ENCODE measurements at places on chromosomes 2 and 18.

GRCh38 chr2:121080013-121080772 is 204.8 kb downstream of the TFCP2L1 start:
- DNase-seq = no peak

DNA sequence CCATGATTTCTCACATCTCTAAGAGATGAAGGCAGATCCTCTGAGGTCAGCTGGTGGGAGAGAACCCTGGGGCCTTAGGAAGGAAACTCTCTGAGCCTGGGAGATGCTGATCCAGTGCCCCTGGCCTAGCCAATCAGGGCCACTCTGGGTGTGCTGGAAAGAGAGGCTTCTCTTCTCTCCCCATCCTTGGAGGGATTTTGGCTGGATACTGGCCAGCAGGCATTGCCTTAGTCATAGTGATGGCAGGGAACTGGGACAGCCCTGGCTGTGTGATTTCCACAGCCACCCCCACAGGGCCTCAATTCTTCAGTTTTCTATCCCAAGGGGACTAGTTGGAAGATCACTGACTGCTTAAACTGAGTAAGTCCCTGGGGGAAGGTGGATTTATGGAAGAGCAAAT is 26.6 kb upstream of the PLB1 start:
- DNase-seq = no peak

- DNase-seq = no peak
These were observed 59.0 kb downstream of the CCDC68 start for GRCh38 chr18:54900290-54900689.

- DNase-seq = no peak
These were observed 1.1 kb downstream of the AGFG1 start for GRCh38 chr2:227473122-227473461.

GRCh38 chr2:166057370-166058164 is 70.3 kb downstream of the SCN1A start:
- no peak for DNase-seq

DNA sequence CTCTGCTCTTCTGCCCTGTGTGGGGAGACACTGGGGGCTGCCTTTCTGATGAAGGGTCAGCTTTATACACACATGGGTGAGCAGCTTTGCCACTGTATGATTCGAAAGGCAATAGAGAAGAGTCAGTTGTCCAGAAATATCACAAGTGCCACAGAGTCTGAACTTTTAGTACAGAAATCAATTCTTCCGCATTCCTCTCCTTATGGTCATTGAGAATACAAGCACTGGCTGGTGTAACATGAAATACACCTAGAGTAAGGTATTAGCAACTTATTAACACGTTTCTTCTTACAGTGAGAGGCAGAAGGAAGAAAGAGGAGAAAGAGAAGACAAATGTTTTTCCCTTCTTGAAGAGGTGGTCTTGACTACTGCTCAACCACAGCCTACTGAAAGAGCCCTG is 579.2 kb downstream of the ZEB2 start:
- DNase-seq = no peak

DNA sequence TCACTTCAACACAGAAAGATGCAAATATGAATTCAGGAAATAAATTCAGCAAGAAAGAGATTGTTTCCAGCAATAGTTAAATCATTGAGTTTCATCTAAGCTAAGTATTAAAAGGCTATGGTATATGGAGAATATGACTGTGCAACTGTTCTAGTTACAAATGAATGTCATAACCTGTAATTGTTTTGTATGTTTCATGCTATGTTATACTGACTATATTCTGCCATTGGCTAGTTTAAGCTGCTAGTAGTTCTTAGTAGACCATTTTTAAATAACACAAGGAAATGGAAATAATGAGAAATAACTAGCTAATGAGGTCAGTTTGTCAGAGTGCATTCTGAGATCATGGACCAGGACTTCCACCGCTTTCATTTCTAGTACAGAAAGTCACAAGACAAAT is 1154.9 kb upstream of the TMEFF2 start:
- no peak for DNase-seq

GRCh38 chr18:29512203-29512602 is 1335.3 kb upstream of the CDH2 start:
- DNase-seq = no peak

DNA sequence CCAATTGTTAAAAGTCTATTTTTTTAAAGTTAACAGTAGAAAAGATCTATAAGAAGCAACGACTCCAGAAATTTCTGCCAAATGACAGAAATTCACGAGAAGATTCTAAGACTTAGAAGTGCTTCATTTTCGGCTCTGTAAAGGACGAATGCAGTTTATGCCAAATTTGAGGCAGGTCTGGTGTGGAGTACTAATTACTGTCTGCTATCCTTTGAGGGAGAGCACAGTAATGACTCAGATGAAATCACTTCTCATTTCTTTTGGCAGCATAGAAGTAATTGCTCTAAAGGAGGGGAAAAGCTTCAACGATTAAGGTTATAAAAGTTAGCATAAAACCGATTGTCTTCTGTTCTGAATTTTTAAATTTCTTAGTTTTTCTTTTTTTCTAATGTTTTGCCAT is 11.4 kb downstream of the G6PC2 start:
- DNase-seq = no peak

DNA sequence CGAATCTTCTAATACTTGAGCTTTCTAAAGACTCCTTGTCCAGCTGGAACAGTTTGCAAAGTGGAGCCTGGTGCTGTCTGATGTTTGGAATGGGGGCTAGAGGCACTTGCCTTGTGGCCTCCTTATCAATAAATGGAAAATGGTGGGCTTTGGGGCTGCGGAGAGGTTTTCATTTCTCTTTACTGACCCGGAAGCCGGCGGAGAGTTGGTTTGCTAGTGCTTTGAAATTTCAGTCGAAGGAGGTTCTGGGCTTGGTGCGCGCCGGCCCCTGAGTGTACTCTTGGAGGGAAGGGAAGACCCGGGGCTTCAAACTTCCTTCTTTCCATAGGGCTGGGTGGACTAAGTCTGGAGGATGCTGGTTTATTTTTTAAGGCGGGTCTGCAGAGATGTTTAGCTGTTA is 714 bp downstream of the RPIA start:
- no peak for DNase-seq
